CD8-positive, alpha-beta T cell (primary cell): ENCODE measurements at places on chromosomes 1 and 21. TPM values are rescaled to one million over a fixed set of nuclear protein-coding genes. Genes with fewer than 3 reads are reported as not detected.

ATP1A4 gene
- not detected for total RNA-seq

CCDC190 gene
- not detected for total RNA-seq

CEP85 gene
- 7.1 TPM for total RNA-seq

ADAM30 gene
- not detected for total RNA-seq

CYP4A11 gene
- not detected for total RNA-seq

TSSK3 gene
- 0.22 TPM for total RNA-seq

FNDC7 gene
- total RNA-seq = 0.19 TPM

TNFRSF14 gene
- total RNA-seq = 158 TPM

TTC4 gene
- total RNA-seq = 7.8 TPM

OR2L5 gene
- not detected for total RNA-seq

C1orf226 gene
- not detected for total RNA-seq

S100A14 gene
- total RNA-seq = not detected

FLG2 gene
- total RNA-seq = not detected

EPHB2 gene
- not detected for total RNA-seq

OPRD1 gene
- total RNA-seq = not detected

NHLH1 gene
- total RNA-seq = 0.24 TPM

RNU1-3 gene
- 3,852 TPM for total RNA-seq

RAB25 gene
- total RNA-seq = 0.86 TPM

AMY1B gene
- total RNA-seq = not detected

TEX38 gene
- total RNA-seq = not detected

IGFN1 gene
- not detected for total RNA-seq

SMIM1 gene
- total RNA-seq = 1.6 TPM

KCNJ15 gene
- not detected for total RNA-seq

MAP10 gene
- 0.89 TPM for total RNA-seq

GATAD2B gene
- 52.0 TPM for total RNA-seq

CFAP74 gene
- not detected for total RNA-seq

ST6GALNAC3 gene
- total RNA-seq = 1.4 TPM

TTC24 gene
- total RNA-seq = 21.5 TPM

IFI44L gene
- 4.1 TPM for total RNA-seq

TEKT2 gene
- total RNA-seq = 0.35 TPM

OLIG2 gene
- not detected for total RNA-seq

TOMM40L gene
- 4.7 TPM for total RNA-seq

IGSF21 gene
- not detected for total RNA-seq

FAM229A gene
- total RNA-seq = 29.9 TPM

NTMT2 gene
- total RNA-seq = not detected

CYYR1 gene
- not detected for total RNA-seq

TMCC2 gene
- 2.0 TPM for total RNA-seq
